ENCODE measurements at places on chromosomes 7 and 10.

GRCh38 chr7:102320601-102321350 lies 34.1 kb downstream of the SH2B2 start:
- no peak for DNase-seq

GRCh38 chr10:30587522-30588031 lies 42.0 kb downstream of the LYZL2 start:
- no peak for DNase-seq

- no peak for DNase-seq
Measured at GRCh38 chr10:24822590-24822989, 98.9 kb upstream of the ARHGAP21 start.

DNA sequence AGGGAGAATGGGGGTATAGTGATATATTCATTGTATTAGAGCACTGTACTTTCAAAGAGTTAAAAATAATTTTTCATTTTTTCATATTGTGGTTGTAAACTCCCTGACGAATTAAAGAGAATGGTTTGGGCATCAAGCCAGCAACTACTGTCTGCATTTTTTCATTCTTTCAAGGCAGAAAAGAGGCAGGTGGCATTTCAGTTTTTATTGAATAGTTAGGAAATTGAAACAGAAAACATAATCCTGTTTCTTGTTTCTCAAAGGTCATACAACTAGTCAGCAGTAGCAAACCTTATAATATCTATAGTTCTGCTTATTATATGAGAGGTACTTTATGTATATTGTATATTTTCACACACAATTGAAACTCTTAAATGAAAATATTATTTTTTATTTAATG lies 303.9 kb upstream of the KCND2 start:
- no peak for DNase-seq

- DNase-seq, result no peak
Measured at GRCh38 chr7:136997735-136998134, 129.3 kb downstream of the CHRM2 start.

DNA sequence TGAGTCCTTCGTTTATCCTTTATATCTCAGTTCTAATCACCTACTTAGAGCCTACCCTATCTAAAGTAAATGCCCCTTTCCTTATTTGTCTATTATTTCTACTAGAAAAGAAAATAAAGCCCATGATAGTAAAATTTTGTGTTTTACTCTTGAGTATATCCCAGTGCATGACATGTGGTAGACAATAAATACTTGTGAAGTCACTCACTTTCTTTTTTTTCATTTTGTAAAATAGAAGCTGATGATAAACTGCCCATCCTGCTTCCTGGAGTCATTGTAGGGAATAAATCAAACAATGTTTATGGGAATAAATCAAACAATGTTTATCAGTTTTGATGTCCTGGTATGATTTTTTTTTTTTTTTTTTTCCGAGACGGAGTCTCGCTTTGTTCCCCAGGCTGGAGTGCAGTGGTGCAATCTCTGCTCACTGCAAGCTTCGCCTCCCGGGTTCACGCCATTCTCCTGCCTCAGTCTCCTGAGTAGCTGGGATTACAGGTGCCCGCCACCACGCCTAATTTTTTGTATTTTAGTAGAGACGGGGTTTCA lies 36.1 kb downstream of the BTRC start:
- DNase-seq, result no peak

- no peak for DNase-seq
Measured at GRCh38 chr10:126229686-126230085, 158.6 kb downstream of the ADAM12 start.

DNA sequence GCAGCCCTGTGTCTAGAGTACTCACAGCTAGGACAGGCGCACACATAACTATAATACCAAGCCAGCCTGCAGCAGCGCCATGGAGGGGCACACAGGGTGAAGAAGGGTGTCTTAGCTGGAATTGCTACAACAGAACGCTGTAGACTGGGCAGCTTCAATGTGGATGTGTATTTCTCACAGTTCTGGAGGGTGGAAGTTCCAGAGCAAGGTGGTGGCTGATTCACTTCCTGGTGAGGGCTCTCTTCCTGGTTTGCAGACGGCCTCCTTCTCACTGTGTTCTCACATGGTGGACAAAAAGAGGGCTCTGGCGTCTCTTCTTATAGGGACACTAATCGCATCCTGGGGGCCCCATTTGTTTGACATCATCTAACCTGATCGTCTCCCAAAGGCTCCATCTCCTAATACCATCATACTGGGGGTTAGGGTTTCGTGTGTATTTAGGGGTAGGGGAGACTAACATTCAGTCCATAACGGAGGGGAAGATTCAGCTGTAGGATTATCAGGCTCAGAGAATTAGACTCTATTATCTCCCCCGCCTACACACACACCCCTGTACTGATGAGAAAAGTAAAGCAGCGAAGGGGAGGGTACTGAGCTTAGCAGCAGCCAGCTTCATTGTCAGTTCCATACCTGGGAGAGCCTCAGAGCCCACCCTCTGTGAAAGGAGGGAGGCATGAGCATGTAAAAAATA lies 289.1 kb downstream of the CCDC3 start:
- no peak for DNase-seq

DNA sequence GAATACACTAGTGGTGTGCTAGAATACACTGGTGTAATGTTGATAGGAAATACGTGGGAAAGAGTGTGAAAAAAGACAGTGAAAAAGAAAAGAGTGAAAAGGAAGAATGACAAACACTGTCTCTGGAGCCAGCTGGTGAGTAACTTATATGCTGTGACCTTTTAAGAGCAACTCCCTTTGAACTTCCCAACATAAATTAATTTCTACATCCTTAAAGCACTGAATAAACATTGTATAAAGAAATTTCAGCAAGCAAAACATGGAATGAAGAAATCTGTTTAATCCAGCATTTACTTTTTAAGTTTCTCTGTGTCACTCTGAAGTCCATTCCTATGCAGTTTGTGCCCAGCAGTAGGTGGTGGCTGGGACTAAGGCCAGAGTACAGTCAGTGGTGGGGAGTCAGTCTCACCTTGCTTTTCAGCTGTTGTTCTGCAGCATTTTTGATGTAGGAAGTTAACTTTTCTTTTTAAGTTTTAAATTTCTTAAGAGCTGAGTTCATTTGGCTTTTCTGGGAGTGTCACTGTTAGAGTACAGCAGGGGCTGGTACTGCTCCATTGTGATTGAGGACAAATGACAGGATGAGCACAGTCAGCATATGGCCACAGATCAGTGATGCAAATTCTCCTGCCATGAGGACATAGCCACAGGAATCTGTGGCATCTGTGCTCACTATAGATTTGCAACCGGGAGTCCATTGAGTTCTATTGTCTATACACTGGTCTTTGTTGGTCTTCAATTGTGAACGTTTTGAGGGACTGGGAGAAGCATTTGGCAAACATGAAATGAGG lies 321.8 kb downstream of the ZNF248 start:
- no peak for DNase-seq

- no peak for DNase-seq
Measured at GRCh38 chr7:140592964-140593671, 47.5 kb downstream of the DENND2A start.

- DNase-seq, result no peak
Measured at GRCh38 chr10:114801411-114801813, 20.2 kb upstream of the FHIP2A start.

- DNase-seq, result no peak
Measured at GRCh38 chr10:80100861-80101695, 22.6 kb downstream of the TMEM254 start.

DNA sequence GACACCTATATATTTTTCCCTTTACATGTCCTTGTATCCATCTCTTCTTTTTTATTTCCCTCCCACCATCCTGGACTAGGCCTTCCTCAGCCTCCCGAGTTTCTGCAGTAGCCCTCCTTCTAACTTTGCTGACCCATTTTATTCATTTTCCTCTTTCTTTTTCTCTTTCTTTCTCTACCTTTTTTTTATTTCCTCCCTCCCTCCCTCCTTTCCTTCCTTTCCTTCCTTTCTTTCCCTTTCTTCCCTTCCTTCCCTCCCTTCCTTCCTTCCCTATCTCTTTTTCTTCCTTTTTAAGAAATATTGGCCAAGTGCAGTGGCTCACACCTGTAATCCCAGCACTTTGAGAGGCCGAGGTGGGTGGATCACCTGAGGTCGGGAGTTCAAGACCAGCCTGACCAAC lies 9.7 kb upstream of the CAMK2G start:
- no peak for DNase-seq

DNA sequence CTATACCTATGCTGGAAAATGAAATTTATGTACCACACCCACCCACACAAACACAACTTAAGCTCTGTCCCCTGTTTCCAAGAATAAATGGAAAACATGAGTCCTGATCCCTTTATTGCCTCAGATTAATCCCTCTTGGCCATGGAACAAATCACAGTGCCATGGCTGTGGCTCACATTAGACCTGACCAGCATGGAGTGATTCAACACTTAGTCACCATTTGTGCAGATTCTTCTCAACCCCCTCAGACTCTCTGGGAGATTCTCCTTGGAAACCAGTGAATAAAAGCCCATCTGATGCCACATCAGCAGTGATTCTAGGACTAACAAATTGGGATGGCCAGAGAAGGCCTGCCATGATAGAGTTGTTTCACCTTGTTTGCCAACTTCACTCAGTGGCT lies 204.4 kb upstream of the TMEM72 start:
- DNase-seq, result no peak

DNA sequence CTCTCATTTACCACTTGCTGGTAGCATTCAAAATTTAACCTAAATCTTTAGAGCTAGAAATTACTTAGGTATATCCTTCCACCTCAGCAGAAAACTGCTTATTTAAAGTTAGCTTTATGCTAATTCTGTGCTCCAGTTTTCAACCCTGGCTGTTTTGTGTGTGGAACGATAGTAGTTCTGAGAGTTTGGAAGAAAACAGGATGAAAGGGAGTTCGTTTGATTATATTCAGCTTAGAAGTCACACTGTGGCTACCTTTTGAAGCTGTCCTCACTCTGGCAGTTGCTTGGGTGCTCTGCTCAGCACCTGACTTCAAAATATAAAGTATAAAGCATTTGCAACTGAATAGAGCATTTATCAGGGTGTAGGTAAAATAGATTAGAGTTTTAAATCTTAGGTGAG lies 2.6 kb upstream of the ASCC1 start:
- no peak for DNase-seq

- DNase-seq, result no peak
Measured at GRCh38 chr7:53350241-53350640, 314.8 kb downstream of the POM121L12 start.

GRCh38 chr7:67311901-67312300 lies 315.3 kb downstream of the TYW1 start:
- no peak for DNase-seq

- no peak for DNase-seq
Measured at GRCh38 chr10:113341138-113341537, 211.7 kb upstream of the HABP2 start.

DNA sequence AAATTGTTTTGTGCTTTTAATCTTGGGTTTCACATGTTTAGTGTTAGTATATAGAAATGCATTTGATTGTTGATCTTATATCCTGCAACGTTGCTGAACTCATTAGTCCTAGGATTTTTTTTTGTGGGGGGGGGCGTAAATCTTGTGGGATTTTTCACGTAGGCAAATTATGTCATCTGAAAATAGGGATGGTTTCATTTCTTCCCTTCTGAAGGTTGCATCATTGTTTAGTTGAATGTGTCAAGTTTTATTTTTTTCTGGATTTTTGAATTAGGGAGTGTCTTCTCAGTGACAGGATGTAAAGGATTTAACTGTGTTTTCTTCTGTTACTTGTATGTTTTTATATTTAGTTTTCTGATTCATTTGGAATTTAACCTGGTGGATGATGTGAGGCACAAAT lies 26.7 kb downstream of the MKLN1 start:
- no peak for DNase-seq

DNA sequence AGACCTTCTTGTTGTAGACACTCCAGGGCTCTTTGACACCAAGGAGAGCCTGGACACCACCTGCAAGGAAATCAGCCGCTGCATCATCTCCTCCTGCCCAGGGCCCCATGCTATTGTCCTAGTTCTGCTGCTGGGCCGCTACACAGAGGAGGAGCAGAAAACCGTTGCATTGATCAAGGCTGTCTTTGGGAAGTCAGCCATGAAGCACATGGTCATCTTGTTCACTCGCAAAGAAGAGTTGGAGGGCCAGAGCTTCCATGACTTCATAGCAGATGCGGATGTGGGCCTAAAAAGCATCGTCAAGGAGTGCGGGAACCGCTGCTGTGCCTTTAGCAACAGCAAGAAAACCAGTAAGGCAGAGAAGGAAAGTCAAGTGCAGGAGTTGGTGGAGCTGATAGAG lies 5.5 kb downstream of the GIMAP7 start:
- no peak for DNase-seq

DNA sequence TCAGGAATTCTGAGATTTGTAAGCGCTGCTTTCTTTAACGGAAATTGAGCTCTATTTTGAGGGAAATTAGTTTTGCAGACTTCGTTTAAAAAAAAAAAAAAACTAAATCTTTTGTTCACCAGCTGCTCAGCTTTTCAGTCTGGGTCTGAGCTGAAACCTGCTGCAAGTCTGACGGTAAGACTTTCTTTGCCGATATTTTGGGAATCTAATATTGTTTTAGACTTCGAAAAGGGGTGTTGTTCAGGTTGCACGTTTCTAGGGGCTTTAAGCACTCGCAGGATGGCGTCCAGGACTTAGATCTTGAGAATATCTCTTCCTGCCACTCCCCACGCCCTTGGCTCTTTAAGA lies 1.8 kb upstream of the MEOX2 start:
- DNase-seq, result no peak

DNA sequence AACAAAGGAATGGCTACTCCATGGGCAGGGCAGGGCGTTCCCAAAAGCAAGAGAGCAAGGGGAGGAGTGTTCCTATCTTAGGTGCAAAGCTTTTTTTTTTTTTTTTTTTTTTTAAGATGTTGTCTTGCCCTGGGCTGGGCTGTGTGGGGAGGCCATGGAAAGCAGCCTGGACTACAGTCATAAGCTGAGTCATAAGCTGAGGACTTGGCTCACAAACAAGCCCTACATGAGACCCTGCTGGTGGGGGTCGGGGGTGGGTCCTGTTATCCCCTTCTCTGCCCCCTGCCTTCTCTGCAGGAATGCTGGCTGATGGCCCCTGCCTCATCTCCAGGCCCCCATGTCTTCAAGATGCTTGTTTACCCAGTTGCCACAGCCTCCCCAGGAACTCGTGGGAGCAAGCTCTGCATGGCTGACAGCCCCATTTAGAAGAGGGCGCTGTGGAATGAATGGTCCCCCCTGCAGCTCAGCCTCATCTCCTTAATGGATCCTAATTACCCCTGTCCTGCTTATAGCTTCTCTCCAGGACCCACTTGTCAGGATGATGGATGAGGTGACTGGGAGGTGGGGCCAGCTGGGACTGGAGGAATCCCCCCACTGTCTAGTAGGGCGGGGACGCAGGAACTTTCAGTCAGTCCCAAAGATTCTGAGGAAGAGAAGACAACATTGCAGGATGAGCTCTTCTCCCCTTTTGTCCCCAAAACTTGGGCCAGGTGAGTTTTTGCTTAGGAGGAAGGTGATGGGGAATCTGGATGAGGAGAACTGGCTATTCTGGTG lies 340.8 kb upstream of the PODXL start:
- DNase-seq, result no peak

DNA sequence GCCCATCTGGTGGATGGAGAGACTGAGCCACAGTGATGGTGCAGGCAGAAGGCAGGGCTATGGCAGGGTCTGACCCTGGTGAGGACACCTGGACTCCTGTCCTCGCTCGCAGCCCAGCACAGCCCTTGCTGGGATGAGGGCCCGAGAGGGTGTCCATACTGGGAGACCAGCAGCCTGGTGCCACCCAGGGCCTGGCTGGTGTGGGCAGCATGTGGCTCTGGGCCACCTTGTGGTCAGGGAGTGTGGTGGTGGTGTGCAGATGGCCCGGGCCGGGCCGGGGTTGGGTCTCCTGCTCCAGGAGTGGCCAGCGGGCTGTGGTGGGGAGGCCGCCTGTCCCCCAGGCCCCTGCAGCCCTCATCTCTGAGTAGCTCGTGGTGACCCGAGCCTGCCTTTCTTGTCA lies 14.9 kb downstream of the ADCY1 start:
- DNase-seq, result no peak

Measured in stimulated activated CD4-positive, alpha-beta T cell treated with anti-CD3 and anti-CD28 coated beads, Interleukin-1b, Interleukin-23, amount 100 ng/mL, for 24 hours (primary cell).